ENCODE measurements at places on chromosomes 5 and 9.

DNA sequence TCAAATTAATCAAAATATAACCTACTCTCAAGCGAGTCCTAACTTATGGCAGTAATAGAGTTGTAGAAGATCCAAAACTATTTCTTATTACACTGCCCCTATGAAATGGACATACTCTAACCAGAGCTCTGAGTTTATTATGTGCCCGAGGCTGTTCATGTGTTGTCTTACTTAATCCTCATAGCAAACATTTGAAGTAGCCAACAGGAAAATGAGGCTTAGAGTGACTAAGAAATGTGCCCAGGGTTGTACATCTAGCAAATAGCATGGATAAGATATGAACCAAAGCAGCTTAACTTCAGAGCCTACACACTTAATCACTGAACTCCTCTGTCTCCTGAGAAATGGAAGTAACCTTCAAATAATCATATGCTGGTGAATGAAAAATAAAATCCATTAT lies 1551.7 kb downstream of the MAT2B start:
- DNase-seq: peak; percentile 5

DNA sequence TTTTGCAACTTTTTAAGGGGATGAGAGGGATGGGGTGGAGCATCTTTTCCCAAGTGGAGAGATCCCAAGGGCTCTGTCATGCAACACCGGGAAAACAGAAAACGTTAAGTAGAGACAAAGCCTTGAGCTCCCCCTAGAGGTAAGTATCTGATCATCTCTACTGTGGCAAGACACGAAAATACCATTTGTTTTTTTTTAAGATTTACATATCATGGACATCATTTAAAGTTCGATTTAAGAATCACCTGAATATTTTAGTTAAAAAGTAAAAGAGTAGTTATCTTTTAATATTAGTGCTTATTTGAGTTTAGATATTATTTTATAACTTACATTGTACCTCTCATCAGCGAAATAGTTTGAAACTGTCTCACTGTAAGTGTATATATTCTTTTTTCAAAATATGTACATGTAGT lies 200.4 kb downstream of the LRRC70 start:
- peak; percentile 68 for DNase-seq

GRCh38 chr9:18394847-18395351 lies 79.1 kb upstream of the ADAMTSL1 start:
- no peak for DNase-seq

DNA sequence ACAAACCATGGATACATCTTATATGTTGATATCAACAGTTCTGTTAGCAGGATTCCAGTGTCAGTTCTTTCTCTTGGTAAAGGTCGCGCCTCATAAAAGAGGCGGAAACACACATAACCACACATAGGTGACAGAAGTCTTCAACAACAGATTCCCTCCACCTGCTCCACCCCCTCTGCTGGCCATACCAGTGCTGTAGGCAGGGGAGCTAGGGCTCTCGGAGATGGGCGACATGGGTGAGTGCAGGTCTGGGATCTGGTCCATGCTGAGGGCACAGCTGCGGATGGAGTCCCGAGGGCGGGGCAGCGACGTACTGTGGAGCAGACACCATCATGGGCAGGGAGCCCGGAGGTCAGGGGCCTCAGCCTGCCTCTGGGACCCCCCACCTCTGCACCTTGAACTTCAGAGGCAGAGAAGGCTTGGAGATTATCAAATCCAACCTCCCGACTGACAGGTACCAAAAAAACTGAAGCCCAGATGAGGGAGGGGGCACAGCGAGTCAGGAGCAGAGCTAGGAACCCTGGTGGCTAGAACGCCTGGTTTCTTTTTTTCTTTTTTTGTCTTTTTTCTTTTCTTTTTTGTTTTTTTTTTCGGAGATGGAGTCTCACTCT lies 12.0 kb upstream of the TOR2A start:
- no peak for DNase-seq

- DNase-seq: no peak
Observed at GRCh38 chr5:176775409-176775808, 35.0 kb upstream of the UNC5A start.

GRCh38 chr5:119583684-119584083 lies 45.7 kb upstream of the FAM170A start:
- DNase-seq: no peak

- no peak for DNase-seq
Observed at GRCh38 chr5:133386662-133387061, 225.7 kb downstream of the FSTL4 start.

DNA sequence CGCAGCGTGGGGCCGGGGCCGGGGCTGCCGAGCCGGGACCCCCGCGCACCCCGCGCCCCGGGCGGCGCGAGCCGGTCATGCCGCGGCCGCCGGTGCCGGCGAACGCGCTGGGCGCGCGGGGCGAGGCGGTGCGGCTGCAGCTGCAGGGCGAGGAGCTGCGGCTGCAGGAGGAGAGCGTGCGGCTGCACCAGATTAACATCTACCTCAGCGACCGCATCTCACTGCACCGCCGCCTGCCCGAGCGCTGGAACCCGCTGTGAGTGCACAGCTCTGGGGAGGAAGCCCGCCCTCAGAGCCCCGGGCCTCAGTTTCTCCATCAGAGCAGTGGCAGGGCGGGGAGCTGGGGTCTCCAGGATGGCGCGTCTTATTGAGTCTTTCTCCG lies 335 bp downstream of the GALNT12 start:
- no peak for DNase-seq

GRCh38 chr5:68196876-68197275 lies 18.7 kb upstream of the PIK3R1 start:
- no peak for DNase-seq

DNA sequence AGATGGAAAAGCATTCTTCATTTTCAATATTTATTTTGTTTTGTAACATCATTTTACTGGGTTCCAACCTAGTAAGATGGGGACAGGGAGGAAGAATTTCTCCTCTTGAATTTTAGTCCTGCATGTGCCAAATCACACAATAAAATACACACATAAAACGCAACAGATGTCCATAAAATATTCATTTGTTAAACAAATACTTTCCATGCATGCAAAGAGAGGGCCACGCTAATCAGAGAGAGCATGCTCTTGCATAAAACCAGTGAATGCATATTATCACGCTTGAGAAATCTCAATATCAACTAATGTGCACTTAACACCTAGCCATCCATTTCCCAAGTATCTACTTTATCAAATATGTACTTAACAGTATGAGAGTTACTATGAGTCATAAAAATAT lies 212.6 kb upstream of the TARS1 start:
- no peak for DNase-seq

DNA sequence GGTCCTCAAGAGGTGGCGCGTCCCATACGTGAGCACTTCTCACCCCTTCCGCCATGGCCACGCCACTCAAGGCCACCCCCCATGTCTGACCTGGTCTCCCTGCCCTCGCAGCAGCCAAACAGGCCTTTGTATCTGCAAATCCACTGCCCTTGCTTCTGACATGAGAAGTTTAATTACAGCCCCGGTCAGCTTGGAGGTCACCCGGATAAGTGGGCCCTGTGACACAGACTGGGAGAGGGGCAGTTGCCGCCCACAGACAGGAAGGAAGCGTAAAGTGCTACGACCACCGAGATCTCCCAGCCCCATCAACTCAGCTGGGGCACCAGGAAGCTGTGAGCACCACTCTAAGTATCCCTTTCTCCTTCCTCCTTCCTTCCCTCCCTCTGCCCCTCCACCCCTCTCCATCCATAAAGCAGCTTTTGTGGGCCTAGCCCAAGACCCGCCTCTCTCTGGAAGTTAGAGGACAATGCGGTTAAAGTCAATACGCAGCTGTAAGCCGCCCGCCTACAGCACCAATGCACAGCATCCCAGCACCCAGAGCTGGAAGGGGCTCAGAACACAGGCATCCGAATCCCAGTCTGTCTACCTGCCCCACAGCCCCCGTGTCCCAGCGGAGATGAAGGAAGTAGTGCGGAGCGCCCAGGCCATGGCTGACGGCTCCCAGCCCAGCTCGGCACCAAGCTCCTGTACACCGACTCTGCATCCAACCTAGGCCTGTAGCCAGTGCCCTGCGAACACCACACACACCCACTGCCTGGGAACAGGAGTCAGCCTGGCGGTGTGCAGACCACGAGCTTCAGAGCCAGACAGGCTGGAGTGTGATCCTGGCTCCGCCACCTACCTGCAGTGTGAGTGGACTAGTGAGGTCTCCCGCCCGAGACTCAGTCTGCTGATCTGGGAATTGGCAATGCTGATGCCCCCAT lies 44.8 kb upstream of the RNF130 start:
- no peak for DNase-seq

GRCh38 chr9:122446819-122447484 lies 30.8 kb downstream of the OR1J1 start:
- DNase-seq: no peak

- no peak for DNase-seq
Observed at GRCh38 chr5:1521671-1522600, 1.8 kb downstream of the LPCAT1 start.

GRCh38 chr5:141354900-141355469 lies at the start of gene PCDHGA4:
Gene PCDHGA4 (plus strand): TSS chr5:141355021. CDS start chr5:141355108, 87 bp downstream.
- no peak for DNase-seq

DNA sequence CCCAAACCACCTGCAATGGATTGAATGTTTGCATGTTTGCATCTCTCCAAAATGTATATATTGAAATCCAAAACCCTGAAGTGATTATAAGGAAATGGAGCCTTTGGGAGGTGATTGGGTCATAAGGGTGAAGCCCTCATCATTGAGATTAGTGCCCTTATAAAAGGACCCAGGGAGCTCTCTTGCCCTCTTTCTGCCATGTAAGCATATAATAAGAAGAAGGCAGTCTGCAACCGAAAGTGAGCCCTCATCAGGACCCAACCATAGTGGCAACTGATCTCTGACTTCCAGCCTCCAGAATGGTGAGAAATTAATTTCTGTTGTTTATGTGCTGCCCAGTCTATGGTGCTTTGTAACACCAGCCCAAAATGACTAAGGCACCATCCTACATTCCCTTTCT lies 115.7 kb upstream of the EFNA5 start:
- DNase-seq: no peak

DNA sequence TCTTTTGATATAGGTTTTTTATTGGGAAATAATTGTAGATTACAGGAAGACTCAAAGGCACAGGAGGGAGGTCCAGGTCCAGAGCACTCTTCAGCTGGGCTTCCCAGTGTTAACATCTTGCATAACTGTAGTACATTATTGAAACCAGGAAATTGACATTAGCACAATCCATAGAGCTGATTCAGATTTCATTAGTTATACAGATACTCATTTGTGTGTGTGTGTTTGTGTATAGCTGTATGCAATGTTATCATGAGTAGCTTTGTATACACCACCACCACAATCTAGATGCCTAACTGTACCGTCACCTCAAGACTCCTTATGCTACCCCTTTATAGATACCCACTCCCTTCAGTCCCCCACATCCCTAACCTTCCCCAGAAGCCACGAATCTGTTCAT lies 47.9 kb downstream of the SLC36A1 start:
- no peak for DNase-seq

GRCh38 chr9:107761307-107761706 lies 271.7 kb upstream of the KLF4 start:
- DNase-seq: no peak

DNA sequence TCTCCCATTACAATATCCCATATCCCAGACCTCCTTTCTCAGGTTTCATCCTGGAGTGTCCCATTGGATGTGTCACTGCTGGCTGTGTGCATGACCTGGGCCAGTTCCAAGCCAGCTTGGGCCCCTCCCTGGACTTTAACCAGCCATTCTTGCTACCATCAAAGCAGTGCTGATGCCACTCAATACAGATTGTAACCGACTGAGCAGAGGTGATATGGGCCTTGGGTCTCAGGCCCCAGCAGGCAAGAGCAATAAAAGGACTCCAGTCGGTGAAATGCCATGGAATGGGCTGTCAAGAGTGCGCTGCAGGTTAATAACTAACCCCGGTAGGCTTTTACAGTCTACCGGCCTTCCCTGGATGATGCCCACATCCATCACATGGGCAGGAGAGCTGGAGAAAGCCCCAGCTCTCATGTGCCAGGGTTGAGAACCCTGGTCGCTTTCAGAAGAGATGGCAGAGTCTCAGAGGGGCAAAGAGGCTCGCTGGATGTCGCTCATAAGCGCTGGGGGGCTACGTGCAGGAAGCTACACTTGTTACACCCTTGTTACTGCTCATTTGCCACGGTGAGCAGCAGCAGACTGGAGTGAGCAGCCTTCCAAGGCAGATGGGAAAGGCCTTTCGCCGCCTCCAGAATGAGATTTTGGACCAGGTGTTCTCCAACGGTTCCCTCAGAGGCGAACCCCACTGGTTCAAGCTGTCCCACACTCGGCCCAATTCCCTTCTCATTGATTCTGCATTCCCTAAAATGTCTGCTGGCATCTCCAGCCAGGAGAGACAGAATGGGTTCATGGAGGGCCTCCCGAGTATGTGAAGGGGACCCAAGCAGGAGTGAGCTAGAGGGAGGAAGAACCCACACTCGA lies 13.2 kb downstream of the EPB41L4B start:
- DNase-seq: no peak

DNA sequence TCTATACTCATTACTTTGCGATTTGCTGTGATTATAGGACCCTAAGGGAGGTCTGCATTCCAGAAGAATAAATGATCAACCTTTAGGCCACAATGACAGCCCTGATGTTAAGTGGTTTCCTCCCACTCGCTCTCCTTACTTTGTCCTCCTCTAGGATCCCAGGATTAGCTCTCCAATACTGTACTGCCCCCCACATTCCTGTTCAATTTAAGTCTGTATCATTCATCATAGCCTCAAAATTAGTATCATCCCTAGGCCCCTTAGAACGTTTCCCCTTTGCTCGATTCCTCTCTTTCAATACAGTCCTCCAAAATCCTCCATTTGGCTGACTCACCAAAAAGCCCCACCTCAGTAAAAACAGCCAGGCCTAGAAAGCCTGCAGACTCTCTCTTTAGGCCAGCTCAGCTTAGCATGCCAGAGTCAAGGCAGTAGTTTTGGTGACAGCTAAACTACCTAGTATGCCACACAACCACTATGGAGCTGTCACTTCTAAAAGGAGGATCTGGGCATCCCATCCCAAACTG lies 24.4 kb downstream of the RNF145 start:
- DNase-seq: peak; percentile 29

- DNase-seq: no peak
Observed at GRCh38 chr5:14534773-14535172, 46.8 kb upstream of the OTULINL start.

DNA sequence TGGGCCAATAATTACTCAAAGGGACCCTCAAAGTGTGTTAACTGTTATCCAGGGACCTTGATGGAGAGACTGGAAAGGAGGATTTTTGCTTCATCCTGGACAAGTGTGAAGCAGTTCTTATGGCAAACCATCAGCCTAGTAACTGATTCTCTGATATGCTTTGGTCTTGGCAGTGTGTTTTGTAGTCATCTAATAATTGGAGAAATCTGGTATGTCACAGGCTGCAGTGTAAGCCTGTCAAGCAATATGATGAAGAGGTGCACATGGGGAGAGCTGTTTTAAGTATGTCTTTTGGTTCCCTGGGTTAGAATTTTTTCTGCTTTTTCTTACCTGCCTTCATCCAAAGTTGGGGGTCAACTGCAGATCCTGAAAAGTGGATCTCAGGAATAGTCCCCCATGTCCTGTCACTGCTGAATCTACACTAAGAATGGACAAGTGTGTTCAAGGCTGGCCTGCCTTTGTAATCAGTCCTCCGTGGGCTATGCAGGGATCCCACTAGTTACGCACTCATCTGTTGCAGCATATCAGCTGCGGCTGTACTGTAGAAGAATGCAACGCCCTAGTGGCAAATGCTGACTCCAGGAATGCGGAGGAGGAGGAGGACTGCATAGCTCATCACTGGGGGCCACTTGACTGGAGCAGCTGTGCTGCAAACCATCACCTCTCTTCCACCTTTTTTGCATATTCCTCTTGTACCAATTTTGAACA lies 1.9 kb downstream of the SPTAN1 start:
- DNase-seq: peak; percentile 77

- DNase-seq: no peak
Observed at GRCh38 chr5:140883373-140883772, 1.4 kb downstream of the PCDHA13 start.
